ENCODE measurements at places on chromosomes 3 and 15. TPM values are rescaled to one million over a fixed set of nuclear protein-coding genes. Genes with fewer than 3 reads are reported as not detected.

TMEM40 gene
- total RNA-seq, result not detected

PROK2 gene
- total RNA-seq, result 3.4 TPM

COL7A1 gene
- 1.1 TPM for total RNA-seq

POLQ gene
- 34.3 TPM for total RNA-seq

GNAT1 gene
- total RNA-seq, result not detected

SCAANT1 gene
- total RNA-seq, result not detected

FBLN2 gene
- total RNA-seq, result not detected

SLC9C1 gene
- 0.28 TPM for total RNA-seq
